ENCODE measurements at places on chromosomes 1 and 21.

DNA sequence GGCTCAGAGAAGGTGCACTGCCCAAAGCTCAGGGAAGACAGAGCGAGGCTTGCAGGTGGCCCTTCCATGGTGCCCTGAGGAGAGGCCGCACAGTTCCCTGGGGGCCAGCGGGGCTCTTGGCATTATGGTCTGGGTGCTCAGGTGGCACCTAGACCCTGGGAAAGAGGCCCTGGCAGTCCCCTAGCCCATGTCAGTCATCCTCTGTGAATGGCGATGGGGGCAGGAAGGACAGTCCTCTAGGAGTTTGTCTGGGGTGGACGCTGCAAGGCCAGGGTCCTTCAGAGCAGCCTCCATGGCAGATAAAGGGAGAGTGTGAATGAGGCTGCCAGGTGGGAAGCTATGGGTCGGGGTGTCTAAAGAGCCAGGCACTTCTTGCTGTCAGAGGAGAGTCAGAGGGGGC lies 345.9 kb upstream of the VAMP3 start:
- DNase-seq = no peak

GRCh38 chr1:228740543-228741317 lies 5.5 kb downstream of the RHOU start:
- no peak for DNase-seq

GRCh38 chr1:222557148-222557547 lies 9.2 kb upstream of the HHIPL2 start:
- no peak for DNase-seq

DNA sequence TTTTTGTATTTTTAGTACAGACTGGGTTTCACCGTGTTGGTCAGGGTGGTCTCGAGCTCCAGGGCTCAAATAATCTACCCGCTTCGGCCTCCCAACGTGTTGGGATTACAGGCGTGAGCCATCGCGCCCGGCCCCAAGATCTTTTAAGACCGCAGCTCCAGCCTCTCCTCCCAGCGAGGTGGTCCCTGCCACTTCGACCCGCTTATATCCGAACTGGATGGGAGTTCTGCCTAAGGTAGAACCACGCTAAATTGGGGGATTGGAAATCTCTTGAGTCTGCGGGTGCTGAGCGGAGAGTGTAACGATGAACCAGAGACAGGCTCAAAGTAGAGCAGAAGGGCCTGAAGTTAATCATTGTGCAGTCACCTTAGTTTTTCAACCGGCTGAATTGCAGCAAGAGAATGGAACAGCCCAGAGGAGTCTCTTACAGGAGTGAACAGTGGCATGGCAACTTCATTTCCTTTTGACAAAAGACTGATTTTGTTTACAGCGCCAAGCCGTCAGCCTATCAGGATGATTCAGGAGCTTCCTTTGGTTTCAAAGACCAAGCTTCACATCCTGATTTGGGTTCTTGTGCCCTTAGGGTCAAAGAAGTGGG lies 726 bp upstream of the CYB5R1 start:
- no peak for DNase-seq

- no peak for DNase-seq
Measured at GRCh38 chr21:41429925-41430491, 4.0 kb downstream of the MX1 start.

DNA sequence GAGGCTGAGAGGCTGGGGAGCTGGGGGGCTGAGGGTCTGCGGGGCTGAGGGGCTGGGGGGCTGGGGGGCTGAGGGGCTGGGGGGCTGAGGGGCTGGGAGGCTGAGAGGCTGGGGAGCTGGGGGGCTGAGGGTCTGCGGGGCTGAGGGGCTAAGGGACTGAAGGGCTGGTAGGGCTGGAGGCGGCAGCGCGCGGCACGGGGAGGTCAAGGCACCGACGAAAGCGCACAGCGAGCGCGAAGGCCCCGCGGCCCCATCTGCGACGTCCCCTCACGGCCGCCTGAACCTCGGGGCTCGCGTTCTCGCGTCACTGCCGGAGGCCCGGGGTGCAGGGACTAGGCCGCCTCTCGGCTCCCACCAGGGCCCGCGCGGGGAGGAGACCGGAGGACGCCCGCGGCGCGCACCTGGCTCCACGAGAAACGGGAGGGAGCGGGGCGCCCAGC lies 356 bp downstream of the INTS11 start:
- DNase-seq = no peak

DNA sequence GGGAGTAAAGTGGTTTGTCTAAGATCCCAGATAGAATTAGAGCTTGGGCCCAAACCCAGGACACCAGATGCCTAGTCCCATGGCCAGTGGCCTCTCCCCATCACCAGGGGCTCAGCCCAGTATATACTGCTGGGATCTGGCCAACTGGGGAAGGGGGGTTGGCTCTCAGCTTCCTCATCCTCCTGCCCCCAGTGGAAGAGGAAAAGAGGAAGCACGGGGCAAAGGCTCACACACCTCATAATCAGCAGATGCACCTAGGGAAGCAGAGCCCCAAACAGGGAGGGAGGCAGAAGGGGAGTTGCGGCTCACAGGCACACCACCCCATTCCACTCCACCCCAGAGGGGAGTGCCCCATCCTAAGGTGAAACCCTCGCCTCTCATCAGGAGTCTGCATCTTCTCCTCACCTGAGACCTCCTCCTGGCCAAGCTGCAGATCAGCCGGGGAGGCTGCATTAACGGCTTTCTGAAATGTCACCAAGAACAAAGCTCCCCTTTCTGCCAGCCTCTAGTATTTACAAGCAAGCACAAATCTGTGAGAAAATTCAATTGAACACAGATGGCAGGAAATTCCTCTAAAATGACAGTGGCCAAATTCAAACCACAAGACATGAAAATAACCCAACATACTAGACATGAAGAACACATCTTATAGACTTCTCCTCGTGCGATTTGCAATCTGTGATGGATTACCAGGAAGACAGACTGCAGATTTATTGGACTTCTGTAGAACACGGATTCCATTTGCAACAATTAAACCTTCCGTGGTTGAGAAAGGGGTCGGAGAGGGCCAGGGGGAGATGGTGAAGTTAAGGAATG lies 82.8 kb downstream of the GLIS1 start:
- DNase-seq = peak; percentile 95

DNA sequence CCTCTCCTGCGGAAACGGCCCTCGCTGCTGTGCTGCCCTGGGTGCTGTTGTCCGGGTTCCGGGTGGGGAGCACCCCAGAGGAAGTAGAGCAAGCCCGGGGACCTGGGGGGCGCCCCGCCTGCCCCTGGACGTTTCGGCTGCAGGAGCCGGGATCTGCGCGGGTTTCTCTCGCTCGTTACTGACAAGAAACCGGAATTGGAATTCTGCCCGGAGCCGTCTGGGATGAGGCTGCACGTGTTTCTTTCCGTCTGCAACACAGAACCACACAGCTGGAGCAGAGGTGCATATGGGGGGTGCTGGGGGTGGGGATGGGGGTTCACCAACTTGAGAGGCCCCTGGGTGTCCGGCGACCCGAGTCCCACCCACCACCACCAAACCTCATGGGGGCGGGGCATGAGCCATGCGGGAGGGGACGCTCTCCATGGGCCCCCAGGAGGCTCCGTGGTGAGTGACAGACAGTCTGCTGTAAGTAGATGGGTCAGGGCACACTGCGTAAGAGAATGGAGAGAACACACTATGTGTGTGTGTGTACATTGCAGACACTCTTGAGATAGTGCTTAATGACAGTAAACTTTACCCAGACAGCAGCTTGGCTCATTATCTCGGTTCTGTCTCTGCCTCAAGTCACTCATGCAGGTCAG lies 261.4 kb upstream of the C1orf174 start:
- DNase-seq = no peak

GRCh38 chr21:20451046-20451445 lies 547.2 kb upstream of the NCAM2 start:
- no peak for DNase-seq

Measured in AG10803 (cell line).